ENCODE measurements at places on chromosomes 7 and 10.
A peak's percentile ranks its signal among the peaks of the same experiment; 100 is the strongest.

DNA sequence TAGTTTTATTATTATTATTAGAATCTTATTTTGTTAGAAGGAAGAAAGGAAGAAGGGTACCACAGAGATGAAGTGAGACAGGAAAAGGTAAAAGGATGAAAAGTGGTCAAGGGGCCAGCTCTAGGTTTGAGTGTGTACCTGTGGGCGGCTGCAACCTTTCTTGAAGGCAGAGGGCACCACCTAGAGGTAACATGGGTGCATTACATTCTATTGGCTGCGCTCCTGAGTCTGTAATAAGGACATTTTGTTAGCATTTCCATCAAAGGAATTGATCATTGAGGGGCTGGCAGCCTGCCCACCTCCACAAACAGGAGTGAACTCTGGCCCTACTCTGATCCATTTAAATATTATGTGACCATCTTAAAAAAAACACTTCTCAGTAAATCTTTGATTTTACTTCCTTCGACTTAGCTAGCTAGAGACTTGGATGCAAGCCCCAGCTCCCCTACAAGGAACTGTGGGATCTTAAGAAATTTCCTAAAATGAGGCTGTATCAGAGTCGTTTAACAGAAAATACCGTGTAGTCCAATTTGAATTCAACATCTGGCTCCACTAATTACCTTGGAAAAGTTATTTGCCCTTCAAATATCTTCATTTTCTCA, 610.4 kb downstream of the IPMK start:
- DNase-seq: peak; percentile 2

DNA sequence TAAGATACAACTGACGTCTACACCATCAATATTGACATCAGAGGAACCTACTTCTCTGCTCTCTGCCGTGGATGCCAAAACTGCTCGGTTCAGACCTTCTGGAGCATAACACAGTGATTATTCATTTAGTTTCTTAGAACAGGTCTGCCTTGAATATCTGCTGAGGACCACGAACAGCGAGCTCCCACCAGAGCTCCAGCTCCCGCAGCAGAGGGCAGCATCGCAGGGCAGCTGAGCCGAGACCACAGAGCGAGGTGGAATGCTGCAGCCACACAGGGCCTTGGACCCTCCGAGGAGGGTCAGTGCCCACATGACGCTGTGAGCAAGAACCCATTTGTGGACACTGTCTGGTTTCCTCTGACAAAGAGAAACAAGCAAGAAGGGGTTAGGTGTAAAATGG, 6.8 kb downstream of the VIPR2 start:
- DNase-seq: no peak

GRCh38 chr7:9842301-9842700, 1131.4 kb upstream of the PHF14 start:
- no peak for DNase-seq

DNA sequence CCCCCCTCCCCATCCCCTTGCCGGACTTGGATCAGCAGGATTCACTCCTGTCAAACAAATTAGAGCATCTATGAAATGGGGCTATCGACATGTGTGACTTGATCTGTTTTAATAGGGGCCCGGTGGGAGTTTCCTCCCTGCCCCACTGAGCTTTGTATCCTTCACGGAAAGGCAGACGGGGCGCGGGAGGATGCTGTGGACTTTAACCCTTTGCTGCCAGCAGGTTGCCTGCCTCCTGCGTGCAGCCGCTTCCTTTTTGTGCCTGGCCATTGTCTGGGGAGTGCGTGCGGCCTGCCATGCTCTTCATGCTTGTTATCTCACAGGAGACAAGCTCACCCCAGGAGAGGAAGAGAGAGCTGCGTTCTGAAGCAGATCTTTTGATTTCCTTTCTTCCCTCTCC, 512.8 kb upstream of the GALNT17 start:
- no peak for DNase-seq

DNA sequence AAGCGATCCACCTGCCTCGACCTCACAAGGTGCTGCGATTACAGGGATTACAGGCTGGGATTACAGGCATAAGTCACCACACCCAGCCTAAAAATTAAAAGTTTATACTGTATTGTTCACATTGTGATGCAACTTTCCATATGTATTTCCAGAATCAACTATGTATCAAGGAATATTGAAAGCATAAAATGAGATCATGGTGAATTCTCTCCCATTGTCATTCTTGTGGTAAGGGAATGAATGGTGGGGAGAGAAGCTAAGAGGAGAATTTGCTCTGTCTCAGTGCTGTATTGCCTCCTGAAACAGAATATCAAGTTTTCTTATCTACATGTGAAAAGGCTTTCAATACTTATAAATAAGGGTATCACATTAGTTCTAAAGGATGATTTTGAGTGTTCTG, 81.7 kb downstream of the CD36 start:
- no peak for DNase-seq

GRCh38 chr7:73652541-73652949, 15.1 kb upstream of the VPS37D start:
- DNase-seq: no peak

- no peak for DNase-seq
These were observed 98.5 kb downstream of the GNAI1 start for GRCh38 chr7:80232979-80233724.

- DNase-seq: no peak
These were observed 155.3 kb upstream of the AKR1E2 start for GRCh38 chr10:4670737-4671136.

DNA sequence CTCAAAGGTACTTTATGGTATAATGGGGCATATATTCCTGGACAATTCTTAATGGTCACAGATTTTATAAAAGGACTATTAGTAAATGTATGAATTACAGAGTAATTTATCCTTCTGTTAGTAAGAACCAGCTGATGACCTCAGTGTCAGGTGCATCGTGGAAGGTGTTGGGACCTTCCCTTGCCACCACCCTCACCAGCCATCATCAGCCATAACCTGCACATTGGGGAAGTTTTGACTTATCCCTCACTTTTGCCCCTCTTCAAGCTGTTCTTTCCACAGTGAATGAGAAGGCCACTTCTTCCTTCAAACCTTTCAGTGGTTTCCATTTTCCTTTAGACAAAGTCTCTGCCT, 52.2 kb downstream of the FIGNL1 start:
- DNase-seq: no peak

- no peak for DNase-seq
These were observed 110.7 kb upstream of the MTPN start for GRCh38 chr7:136087881-136088280.

DNA sequence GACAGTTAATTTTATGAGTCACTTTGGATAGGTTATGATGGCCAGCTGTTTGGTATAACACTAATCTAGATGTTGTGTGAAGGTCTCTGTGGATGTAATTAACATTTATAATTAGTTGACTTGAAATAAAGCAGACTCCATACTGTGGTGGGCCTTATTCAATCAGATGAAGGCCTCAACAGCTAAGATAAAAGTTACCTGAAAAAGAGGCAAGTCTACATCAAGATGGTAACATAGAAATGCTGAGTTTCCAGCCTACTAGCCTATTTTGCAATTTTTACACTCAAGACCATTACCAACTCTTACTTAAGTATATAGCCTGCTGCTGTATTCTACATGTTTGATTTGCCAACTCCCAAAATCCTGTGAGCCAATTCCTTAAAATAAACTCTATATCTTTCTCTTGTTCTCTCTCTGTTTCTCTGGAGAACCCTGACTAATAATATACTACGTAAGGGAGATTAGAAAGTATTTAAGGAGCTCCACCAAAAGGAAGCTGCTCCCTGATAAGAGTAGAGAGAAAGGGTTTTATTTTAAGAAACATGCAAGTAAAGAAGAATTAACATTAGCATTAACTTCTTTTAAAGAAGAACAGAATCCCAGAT, 42.7 kb downstream of the ZNF438 start:
- DNase-seq: no peak

DNA sequence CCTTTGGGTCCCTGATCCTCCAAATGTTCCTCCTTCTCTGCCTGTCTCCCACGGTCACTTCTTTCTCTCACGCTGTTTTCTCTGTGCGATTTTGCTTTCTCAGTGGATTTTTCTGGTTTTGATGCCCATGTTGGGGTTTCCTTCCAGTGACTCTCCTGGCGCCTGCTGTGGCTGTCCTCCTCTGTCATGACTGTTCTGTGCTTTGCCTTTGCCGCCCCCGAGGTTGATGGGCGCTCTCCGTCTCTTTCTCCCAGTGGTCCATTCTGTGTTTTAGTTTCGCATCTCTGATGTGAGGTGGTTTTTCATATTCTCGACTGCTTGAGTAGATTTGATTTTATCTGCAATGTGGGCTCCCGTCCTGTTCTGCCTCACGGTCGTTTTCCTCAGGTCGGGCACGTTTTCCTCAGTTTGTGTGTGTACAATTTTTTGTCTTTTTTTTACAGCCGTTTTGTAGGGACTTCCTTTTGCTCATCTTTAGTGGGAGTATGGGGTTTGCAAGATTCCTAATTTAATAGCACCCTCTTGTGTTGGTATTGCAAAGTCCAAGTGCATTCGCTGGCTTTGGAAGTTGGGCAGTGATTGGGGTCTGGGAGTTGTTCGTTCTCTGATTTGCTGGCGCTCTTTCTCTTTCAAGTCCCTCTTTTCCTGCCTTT, 100.0 kb downstream of the INPP5A start:
- DNase-seq: no peak

DNA sequence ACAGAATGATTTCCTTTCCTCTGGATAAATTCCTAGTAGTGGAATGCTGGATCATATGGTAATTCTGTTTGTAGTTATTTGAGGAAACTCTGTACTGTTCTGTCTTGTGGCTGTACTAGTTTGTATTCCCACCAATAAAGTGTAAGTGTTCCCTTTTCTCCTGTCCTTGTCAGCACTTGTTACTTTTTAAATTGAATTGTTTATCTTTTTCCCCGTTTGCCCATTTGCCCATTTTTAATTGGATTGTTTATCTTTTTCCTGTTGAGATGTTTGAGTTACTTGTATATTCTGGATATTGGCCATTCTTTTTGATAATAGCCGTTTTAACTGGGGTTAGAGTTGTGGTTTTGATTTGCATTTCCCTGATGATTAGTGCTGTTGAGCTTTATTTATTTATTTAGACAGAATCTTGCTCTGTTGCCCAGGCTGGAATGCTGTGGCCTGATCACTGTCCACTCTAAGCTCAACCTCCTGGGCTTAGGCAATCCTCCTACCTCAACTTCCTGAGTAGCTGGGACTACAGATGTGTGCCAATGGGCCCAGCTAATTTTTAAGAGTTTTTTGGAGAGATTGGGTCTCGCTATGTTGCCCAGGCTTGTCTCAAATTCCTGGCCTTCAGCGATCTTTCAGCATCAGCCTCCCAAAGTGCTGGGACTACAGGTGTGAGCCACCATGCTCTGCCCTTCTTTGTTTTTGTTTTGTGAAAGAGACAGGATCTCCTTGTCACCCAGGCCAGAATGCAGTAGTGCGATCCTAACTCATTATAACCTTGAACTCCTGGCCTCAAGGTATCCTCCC, 23.0 kb downstream of the BMPR1A start:
- no peak for DNase-seq

GRCh38 chr10:96352027-96352426, 6.8 kb downstream of the OPALIN start:
- DNase-seq: no peak

DNA sequence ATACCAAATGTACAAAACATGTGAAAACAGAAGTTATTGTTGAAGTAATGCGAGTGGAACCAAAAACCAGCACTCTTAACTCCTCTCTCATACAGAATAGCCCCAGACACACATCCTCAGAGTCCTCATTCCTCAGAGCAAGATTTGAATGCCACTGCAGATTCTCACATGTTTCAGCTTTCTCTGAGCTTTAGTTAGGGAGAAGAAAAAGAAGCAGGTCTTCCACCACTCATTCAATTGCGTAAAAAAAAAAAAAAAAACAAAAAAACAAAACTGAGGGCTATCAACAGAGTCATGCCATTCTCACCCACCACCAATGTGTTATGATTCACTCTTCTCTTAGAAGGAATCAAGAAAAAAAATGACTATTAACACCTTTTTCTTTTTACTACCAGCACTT, 287.7 kb downstream of the IPMK start:
- DNase-seq: no peak

GRCh38 chr7:142499635-142500034, 241.8 kb upstream of the PRSS58 start:
- DNase-seq: no peak

GRCh38 chr10:24597426-24597825, 126.3 kb downstream of the ARHGAP21 start:
- no peak for DNase-seq

GRCh38 chr7:94276027-94276426, 118.7 kb upstream of the COL1A2 start:
- DNase-seq: no peak

GRCh38 chr10:88582806-88583583, at the start of gene RNLS:
Gene RNLS (minus strand): TSS chr10:88583318.
- peak; percentile 61 for DNase-seq

- no peak for DNase-seq
These were observed 66.2 kb upstream of the ARID5B start for GRCh38 chr10:61835069-61835945.

DNA sequence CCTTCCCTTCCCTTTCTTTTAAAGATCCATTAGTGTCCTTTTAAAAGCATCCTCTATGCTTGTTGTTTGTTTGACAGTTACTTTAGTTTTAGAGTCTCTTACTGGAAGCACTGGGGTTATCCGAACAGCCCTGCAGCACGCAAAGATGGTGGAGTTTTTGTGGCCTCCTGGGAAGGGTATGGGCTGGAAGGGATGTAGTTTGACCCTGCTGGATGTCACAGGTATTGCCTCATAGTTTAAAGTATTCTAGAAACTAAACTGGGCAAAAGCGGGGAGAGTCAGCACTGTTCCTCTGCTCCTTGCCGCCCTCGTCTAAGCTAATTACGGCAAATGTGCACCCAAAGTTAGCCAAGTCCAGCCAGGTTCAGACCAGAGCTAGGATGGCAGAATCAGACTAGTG, 35.8 kb upstream of the GNAI1 start:
- no peak for DNase-seq

- no peak for DNase-seq
These were observed 85.0 kb downstream of the KMT2E start for GRCh38 chr7:105098863-105099515.

GRCh38 chr10:49347827-49348226, 48.1 kb downstream of the DRGX start:
- DNase-seq: no peak

DNA sequence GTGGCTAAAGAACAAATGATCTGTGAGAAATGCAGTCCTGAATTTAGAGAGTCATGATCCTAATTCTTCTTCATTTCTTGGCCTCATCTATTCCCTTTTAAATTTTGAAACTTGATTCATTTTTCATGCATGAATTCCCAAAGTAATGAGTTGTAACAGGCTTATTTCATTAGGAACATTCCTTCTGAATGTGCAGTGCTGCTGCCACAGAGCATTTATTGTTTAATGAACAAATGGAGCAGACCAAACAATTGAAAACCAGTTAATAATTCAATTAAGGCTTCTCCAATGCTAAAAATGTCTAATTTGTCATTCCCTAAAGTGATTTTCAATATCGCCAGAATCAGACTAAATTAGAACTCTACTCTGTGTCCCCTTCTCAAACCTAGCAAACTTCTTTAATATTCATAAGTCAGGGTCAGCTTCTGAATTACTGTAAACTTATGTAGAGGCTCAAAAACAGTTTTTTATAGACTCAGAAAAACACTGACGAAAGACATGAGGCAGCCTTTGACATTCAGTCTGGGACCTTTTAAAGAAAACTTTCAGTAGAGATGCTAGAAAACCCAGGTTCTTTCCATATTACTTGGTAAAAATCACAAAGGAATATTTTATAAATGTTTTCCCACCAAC, 14.5 kb downstream of the LSMEM1 start:
- DNase-seq: no peak
